Thymus (tissue), 14 donors: ENCODE measurements at places on chromosomes 3 and 15. TPM values are rescaled to one million over a fixed set of nuclear protein-coding genes. Genes with fewer than 3 reads are reported as not detected.

Gene RASGRP1
- 53.3 TPM for total RNA-seq

Gene LEKR1
- 1.7 TPM for total RNA-seq

Gene NOX5
- 0.19 TPM for total RNA-seq

Gene AMT
- 4.1 TPM for total RNA-seq

Gene TEX55
- not detected for total RNA-seq

Gene AHSG
- 0.33 TPM for total RNA-seq

Gene MAP1A
- total RNA-seq: 12.7 TPM

Gene DNASE1L3
- 52.0 TPM for total RNA-seq

Gene GNAT1
- total RNA-seq: 0.05 TPM

Gene MITF
- total RNA-seq: 4.8 TPM

Gene ERC2
- 0.28 TPM for total RNA-seq

Gene ARHGAP31
- total RNA-seq: 8.2 TPM

Gene DUOX2
- total RNA-seq: 0.05 TPM

Gene LRRC15
- total RNA-seq: 0.33 TPM

Gene GPD1L
- 6.8 TPM for total RNA-seq

Gene LRRIQ4
- total RNA-seq: 0.05 TPM

Gene MUC20
- total RNA-seq: 1.2 TPM

Gene CCDC39
- 0.05 TPM for total RNA-seq

Gene KIF23
- 31.4 TPM for total RNA-seq

Gene BNC1
- total RNA-seq: 1.7 TPM

Gene PIERCE2
- total RNA-seq: 1.9 TPM
